Left forelimb (tissue), 1 donor: ENCODE measurements at places on chromosomes 2 and 18.

DNA sequence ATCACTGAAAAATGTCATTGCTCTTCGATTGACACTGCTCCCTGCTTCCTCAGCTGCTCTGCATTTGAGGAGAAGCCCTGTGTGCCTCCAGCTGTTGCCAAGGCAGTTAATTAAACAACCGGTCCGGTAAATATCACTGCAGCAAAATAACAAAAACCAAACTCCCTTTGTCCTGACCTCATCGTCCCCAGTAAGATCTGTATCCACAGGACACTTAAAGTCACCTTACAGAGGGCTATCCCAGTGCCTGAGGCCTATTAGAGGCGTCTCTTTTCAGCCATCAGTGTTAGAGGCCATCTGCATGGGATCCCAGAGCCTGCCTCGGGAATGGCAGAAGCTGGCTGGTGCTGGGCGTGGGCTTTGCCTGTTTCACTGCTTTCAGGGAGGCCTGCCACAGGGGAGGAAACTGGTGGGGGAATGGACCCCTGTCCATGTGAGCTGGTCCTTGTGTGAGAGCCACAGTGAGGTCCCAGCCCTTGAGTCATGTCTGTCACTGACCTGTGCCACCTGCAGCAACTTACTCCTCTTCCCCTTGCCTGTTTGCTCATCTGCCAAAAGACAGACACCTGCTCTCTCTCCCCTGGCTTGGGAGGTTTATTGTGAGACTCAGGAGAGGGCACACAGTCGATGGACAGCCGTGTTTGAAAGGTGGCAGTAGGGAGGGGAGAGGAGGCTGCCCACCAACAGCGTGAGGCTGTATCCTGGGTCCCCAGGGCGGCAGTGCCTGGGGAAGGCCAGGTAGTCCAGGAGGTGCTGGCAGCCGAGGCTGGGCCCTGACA, 117.7 kb upstream of the MCFD2 start:
- DNase-seq = no peak

GRCh38 chr18:76578571-76579300, 83.7 kb upstream of the ZNF516 start:
- DNase-seq = no peak

- DNase-seq = peak; percentile 33
These were observed 133.4 kb upstream of the GPC1 start for GRCh38 chr2:240302041-240302440.

DNA sequence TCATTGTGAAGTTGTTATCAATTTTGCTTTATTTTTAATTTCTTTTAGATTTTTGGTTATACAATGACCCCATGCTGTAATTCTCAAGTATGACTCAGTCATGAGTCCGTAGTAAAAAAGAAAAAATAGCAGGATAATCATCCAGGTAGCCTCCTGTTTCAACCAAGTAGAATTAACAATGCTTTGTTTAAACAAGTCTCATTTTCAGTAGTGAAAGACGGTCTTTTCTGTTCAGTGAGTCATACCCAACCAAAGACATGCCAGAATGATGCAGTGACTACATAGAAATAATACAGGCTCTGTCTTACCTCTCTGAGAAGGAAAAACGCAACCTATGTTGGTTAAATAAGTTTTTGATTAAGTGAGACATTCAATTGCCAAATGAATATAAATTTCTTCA, 67.8 kb upstream of the DSC1 start:
- no peak for DNase-seq

DNA sequence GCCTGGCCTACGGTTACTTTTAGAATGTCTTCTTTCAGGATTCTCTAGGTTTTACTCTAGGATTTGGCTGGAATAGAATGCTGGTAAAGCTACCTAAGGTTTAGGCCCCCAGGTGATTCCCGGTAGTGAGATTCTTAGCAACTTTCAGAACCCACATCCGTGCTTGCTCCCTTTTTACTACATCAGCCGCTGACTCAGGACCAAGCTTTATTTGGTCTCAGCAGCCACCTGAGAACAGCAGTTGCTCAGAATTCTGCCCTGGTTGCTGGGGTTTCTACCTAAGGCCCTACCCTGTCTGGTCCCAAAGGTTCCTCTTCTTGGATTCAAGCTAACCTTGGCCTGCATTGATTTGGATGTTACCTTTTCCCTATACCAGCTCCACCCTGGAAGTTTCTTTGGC, 36.1 kb upstream of the NDUFV2 start:
- no peak for DNase-seq

DNA sequence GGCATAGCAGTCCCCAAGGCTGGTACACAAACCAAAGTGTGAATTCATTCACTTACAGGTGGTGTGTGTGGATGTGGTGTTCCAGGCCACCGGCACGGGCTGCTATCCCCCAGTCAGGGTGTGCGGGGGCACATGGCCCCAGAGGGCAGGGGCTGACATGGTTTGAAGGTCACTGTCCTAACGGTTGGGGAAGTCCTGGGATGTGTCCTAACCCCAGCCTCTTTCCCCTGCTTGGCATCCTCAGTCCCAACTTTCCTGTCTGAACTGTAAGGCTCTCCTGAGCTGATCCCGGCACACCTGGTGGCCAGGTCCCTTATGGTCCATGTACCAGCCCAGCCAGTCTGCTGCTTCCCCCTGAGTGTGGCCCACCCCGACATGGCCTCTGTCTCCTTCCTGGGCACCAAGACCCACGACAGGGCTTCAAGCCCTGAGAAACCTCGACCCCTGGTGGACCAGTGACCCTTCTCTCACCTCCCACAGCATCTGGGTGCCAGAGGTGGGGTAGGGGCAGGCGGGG, 2.4 kb upstream of the TMEM185B start:
- DNase-seq = no peak

GRCh38 chr18:24534737-24535136, 74.3 kb downstream of the HRH4 start:
- DNase-seq = no peak

DNA sequence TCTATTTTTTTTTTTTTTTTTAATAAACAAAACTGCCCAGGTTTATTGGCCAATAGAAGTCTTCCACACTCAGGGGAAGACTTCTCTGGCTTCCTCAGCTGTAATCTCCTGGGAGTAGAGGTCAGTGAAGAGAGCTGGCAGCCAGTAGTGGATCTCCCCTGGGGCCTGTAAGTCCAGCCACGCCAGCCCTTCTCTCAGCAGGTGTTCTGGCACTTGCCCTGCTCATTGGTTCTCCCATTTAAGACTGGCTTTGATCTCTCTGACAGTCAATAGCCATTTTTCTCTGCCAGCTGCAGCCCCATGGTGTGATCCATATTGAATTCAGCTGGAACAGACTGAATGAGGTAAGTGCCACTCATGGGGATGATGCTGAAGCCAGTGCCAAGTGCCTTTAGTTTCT, 170.6 kb upstream of the SPHKAP start:
- no peak for DNase-seq

DNA sequence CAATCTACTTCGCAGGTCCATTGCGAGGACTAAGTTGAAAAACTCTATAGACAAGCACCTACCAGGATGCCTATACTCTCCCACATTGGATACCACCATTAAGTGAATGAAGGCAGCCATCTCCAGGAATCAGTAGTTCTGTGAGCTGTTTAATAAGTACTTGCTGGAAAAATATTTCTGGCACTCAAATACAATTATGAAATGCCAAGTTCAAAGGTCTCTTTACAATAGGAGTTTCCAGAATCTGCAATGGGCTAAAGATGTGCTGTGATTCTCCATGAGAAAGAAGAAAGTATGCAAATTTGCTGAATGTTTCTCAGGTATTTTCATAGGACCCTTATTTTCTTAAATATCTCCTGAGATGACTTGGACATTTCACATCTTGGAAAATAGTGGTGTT, 103.0 kb downstream of the AP1S3 start:
- DNase-seq = no peak

GRCh38 chr2:46353509-46353908, 56.3 kb downstream of the EPAS1 start:
- no peak for DNase-seq

DNA sequence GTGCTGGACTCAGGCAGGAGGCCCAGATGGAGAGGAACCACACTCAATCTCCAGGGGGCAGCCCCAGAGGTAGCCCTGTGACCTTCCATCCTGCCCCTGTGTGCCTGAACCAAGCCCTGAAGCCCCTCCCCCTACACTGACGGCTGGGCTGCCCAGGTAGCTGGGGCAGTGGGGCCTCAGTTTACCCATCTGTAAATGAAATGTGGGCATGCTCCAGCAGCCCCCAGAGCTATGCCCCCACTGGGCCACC, 15.8 kb downstream of the CROCC2 start:
- no peak for DNase-seq

DNA sequence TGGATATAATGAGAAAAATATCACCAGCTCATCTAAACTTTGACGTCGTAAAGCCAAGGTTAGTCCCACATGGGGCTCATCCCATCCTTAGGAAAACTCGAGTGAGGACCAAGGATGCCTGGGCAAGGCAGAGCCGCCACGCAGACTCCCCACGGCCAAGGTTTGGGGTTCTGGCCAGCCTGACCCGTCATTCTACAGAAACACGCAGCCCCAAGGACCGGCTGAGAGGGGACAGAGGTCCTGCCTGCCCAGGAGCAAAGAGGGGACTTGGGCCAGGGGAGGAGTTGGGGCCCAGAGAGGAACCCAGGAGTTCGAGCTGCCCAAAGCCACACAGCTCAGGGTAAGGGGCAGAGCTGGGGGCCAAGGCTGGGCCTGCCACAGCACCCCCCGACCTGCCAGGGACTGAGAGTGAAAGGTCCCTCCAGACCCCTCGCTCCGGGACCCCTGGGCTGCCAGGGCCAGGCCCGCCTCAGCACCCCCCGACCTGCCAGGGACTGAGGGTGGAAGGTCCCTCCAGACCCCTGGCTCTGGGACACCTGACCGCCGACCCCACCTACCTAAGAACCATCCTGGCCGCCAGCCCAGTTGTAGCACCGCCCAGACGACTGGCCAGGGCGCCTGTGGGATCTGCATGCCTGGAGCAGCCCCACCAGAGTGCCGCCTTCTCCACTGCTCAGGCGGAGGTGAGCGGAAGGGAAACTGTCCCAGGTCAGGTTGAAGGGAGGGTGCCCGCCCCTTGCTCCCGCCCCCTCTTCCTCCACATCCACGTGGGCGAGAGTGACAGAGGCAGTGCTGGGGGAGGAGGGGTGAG, at the start of gene PDCD1:
Gene PDCD1, minus strand, starts transcription at position 689 of the 811 bp plus-strand sequence. Its CDS starts 56 bp downstream, at position 633.
- DNase-seq = no peak

- DNase-seq = no peak
These were observed 925.5 kb downstream of the SLC4A3 start for GRCh38 chr2:220552790-220553535.

DNA sequence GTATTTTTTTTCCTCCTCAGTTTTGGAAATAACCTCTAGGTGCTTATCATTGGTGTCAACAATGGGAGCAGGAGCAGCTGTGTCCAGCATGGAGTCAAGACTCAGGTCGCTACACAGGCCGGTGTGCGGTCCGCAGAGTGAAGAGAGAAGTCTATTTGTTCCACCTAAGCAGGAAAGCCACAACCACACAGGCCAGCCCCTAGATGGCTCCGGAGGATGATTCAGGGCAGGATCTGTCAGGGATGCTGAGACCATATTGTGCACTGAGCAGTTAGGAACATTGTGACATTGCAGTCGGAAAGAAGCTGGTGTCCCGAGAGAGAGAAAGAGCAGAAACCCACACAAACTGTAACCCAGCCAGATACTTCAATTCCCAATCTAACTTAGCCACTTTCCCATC, 136.9 kb downstream of the GAREM1 start:
- no peak for DNase-seq

- DNase-seq = no peak
These were observed 52.7 kb downstream of the LBH start for GRCh38 chr2:30283931-30284565.

- no peak for DNase-seq
These were observed 349.4 kb upstream of the POU3F3 start for GRCh38 chr2:104504331-104505073.

- DNase-seq = no peak
These were observed 37.7 kb downstream of the PLEKHB2 start for GRCh38 chr2:131142849-131143248.

DNA sequence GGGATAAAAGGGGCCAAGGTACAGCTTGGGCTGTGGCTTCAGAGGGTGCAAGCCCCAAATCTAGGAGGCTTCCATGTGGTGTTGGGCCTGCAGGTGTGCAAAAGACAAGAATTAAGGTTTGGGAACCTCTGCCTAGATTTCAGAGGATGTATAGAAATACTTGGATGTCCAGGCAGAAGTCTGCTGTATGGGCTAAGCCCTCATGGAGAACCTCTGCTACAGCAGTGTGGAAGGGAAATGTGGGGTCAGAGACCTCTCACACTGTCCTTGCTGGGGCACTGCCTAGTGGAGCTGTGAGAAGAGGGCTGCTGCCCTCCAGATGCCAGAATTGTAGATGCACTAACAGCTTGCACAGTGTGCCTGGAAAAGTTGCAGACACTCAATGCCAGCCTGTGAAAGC, 880.6 kb upstream of the ID2 start:
- DNase-seq = no peak

DNA sequence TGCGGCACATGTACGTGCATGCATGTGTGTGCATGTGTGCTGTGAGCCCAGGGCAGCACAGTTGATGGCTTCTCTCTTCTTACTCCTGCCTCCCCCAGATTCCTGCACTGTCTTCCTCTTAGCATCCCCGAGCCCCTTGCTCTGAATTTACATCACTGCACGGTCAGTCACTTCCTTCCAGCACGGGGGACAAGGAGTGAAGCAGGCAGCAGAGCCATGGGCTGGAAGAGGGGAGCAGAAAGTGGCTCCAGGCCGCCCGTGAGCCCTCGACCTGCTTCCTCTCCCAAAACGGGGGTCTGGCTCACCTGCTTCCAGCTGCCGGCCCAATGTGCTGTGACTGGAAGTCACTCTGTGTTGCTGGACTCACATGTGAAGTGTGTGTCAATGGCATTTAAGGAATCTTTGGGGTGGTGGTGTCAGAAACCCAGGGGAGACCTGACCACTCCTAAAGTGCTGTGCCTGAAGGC, 106.1 kb downstream of the FAM210A start:
- DNase-seq = no peak

DNA sequence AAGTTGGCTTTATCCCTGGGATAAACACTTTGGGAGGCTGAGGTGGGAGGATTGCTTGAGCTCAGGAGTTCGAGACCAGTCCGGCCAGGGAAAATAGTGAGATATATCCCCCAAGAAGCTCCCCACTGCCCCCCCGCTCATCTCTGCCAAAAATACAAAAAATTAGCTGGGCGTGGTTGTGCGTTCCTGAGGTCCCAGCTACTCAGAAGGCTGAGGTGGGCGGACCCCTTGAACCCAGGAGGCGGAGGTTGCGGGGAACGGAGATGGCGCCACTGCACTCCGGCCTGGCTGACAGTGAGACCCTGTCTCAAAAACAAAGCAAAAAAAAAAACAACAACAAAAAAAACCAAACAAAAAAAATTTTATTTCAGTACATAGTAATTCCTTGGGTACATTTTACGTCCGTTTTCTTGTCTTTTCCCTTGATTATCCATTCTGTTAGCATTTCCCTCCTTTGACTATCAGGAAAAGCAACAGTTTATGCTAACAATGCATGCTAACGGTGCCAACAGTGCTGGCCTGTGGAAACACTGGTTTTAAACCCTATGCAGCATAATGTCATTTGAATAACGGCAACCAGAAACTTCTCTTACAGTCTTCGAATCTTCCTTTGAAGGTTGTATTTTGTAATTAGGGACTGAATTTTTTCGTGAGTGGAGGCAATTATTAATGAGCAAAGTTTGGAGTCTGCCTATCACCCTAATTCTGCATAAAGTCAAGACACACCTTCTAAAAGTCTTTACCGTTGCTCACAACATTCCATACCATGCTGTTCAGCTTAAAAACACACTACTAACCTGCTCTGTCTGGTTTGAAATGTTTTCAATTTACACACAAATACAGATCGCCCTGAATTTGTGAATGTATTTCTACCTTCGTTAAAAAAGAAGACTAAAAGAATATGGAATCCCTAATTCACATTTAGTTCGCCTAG, 721 bp upstream of the MIB1 start:
- DNase-seq = no peak
